ENCODE measurements at places on chromosomes 11 and 22.

GRCh38 chr11:47272706-47273105, 2.8 kb downstream of the MADD start:
- DNase-seq: no peak

GRCh38 chr11:8922691-8923090, 10.1 kb downstream of the C11orf16 start:
- DNase-seq: no peak

GRCh38 chr22:22125579-22126468, 118.8 kb upstream of the VPREB1 start:
- no peak for DNase-seq

DNA sequence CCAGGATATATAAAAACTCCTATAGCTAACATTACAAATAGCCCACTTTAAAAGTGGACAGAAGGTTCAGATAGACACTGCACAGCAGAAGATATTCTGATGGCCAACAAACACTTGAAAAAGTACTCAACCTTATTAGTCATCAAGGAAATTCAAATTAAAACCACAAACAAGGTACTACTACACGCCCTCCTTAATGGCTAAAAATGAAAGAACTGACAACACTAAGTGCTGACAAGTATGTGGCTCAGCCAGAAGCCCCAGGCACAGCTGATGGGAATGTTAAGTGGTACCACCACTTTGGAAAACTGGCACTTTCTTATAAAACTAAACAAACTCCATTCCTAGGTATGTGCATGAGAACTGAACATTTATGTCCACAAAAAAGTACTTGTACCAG, 320.1 kb downstream of the TBC1D22A start:
- no peak for DNase-seq

DNA sequence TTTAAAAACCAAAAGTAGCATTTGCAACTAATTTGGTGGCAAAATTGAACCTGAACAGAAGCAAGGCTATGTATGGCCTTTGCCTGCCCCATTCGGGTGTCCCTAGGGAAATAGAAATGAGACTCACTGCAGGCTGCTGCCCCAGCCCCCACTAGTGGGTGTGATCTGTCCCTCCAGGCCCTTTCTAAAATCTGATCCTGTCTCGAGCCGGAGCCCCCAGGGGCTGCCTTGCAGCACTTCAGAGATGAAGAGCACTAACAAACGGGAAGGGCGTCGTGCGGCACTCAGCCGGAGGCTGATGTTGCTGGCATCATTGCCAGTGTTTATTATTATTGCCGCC, 43.2 kb downstream of the CD82 start:
- no peak for DNase-seq

- no peak for DNase-seq
Measured at GRCh38 chr22:49323751-49324415, 503.8 kb downstream of the BRD1 start.

GRCh38 chr11:63872800-63873197, 33.9 kb downstream of the MARK2 start:
- DNase-seq: no peak

- no peak for DNase-seq
Measured at GRCh38 chr22:46074771-46075551, 75.4 kb upstream of the PPARA start.

GRCh38 chr11:58600510-58600909, 21.6 kb downstream of the ZFP91 start:
- no peak for DNase-seq

- no peak for DNase-seq
Measured at GRCh38 chr11:67312187-67313021, 9.1 kb downstream of the SSH3 start.

- DNase-seq: no peak
Measured at GRCh38 chr22:17097062-17097461, 12.3 kb downstream of the IL17RA start.

- no peak for DNase-seq
Measured at GRCh38 chr22:26033071-26033470, 136.2 kb upstream of the SEZ6L start.

GRCh38 chr11:14445542-14446530, 53.8 kb downstream of the COPB1 start:
- no peak for DNase-seq

- DNase-seq: no peak
Measured at GRCh38 chr11:70354629-70355028, 43.7 kb upstream of the CTTN start.

Measured in stimulated activated CD4-positive, alpha-beta T cell treated with anti-CD3 and anti-CD28 coated beads, Interleukin-1b, Interleukin-23, amount 100 ng/mL, for 1 hour (primary cell).